ENCODE measurements at places on chromosomes 5 and 9.
A peak's percentile ranks its signal among the peaks of the same experiment; 100 is the strongest.

DNA sequence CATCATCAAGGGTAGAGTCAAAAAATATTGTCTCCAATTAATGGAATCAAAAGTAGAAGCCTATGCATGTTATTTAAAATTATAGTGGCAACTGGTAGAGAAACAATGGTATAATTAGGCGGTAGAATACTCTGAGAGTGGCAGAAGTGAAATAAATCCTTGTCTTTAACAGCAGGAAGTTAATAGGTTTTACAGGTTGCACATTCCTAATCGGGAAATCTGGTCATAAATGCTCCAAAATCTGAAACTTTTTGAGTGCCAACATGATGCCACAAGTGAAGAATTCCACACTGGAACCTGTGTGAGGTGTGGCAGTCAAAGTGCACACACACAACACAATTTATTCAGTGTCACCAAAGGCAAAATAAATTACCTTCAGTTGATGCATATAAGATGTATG is 433.4 kb downstream of the TAF11L14 start:
- DNase-seq = no peak

DNA sequence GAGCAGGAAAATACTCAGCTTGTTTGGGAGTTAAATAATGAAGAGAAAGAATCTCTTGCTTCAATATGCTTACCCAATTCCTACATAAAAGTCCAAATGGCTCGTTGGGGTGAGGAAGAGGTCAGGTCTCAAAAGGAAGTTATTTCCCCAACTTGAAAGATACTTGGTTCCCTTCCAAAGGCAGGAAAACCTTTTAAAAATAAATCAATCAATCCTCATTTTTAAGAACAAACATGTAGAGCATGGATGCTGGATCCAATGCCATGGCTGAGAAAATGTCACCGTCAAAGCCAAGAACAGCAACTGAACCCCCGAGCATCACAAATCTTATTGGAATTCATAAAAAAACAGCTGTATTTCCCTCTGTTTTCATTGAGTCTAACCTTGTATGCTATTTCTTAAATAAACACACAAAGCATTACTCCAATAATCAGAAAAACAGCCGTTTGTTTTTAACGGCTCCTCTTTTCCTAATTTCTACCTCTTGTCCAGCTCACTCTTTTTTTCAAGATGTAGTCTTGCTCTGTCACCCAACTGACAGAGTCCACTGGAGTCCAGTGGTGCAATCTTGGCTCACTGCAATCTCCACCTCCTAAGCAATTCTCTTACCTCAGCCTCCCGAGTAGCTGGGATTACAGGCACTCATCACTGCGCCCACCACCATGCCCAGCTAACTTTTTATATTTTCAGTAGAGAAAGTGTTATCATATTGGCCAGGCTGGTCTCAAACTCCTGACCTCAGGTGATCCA is 140.7 kb downstream of the GNA14 start:
- no peak for DNase-seq

GRCh38 chr5:1874771-1875220 is 7.9 kb downstream of the IRX4 start:
- no peak for DNase-seq

DNA sequence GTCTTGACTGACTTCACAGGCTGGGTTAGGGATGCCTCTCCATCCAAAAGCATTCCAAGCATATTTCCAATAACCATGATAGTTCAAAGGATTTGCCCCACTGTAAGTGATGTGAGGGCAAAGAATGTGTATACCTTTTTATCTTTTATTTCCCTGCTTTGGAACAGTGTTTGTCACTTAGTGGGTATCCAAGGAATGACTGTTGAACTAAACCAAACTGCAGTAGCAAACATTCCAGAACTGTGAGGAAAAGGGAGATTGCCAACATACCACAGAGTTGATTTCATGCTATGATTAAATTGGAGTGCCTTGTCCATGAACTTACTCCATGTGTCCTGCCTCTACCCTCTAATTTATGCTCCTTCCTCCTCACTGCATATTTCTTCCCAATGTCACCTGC is 400.0 kb downstream of the KIAA0825 start:
- peak; percentile 87 for DNase-seq

- peak; percentile 14 for DNase-seq
These were observed 208.8 kb downstream of the SAXO1 start for GRCh38 chr9:18824095-18824666.

GRCh38 chr5:90440644-90441043 is 31.1 kb upstream of the CETN3 start:
- DNase-seq = no peak

DNA sequence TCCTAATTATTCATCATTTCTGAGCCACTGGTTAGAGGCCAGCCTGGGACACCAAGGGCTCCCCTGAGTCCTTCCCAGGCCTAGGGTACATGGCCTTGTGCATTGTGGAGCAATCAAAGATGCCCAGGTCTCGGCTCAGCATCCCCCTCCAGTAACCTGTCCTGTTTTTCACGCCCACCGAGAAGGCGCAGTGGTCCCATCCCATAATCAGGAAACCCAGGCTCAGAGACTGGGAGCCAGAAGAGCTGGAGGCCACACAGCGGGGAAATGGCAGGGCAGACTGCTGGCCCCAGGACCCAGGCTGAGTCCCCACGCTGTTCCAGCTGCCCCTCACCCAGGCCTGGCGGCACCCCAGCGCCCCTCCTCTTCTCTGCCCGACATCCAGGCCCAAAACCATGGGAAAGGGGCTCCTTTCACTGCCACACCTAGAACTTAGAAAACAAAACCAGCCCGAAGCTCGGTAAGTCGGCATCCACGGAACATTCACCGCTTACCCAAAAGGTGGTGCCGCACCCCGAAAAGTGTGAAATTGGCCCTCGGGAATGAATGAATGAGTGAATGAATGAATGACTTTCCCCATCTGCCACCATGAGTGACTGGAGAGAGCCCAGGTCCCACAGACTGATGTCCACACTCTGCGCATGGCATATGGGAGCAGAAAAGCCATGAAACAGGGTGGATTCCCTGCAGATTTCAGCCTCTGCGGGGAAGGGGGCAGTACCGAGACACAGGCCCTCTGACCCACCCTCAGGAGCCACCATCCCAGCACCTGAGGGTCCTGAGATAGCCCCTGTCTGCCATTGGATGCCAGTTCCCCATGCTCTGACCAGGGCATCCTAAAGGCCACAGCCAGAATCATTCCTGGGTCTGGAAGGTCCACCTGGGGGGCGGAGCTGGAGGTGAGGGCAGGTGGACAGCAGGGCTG is 132.5 kb downstream of the OLFM1 start:
- DNase-seq = no peak

DNA sequence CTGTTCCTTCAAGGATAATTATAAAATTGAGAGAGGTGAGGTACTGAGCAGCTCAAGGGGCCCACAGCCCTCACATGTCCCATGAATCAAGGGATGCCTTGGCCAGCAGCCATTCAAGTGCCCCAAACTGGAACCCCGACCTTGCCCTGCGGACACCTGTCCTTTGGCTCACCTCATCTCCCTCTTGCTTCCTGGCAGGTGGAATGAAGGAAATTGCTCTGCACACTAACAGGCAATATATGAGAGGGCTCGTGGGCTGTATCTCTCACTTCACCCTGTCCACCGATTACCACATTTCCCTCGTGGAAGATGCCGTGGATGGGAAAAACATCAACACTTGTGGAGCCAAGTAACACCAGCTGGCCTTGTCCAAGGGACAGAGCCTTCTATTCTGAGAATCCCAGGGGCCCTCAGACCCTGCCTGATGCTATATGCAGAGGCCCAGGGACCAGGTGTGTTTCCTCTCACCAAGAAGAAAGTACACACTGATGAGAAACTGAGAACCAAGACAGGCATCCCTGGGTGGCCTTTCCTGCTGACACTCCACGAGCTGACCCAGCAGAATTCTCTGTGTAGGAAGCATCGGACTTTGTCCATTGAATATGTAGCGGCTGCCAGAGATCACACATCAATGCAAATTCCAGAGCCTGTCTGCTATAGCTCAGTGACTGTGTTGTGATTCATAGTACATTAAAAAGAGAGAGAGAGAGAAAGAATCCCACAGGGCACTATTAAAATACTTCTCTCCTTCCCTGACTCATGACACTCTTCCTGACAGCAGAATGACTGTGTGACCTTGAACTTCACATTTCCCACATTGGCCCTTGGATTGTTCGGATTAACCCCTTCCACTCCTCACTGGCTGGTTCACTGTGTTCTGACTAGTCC is 92.6 kb downstream of the LIFR start:
- DNase-seq = peak; percentile 83

DNA sequence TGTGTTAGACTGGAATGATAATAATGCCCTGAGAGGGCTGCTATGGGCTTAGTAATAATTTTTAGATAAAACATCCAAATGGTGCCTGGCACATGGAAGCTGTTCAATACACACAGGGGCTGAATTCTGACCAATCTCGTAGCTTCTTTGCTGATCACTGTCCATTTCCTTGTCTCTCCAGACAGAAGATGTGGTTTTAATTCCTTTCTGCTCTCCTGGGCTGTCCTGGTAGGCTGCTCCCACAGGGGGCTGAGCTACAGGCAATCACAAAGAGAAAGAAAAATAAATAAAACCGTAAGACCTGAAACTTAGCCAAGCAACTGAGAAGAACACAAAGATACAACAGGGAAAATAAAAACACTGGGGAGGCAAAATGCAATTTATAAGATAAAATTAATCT is 136.5 kb downstream of the CDK5RAP2 start:
- DNase-seq = peak; percentile 51

- DNase-seq = no peak
These were observed 63.2 kb upstream of the FYB1 start for GRCh38 chr5:39282561-39282960.

DNA sequence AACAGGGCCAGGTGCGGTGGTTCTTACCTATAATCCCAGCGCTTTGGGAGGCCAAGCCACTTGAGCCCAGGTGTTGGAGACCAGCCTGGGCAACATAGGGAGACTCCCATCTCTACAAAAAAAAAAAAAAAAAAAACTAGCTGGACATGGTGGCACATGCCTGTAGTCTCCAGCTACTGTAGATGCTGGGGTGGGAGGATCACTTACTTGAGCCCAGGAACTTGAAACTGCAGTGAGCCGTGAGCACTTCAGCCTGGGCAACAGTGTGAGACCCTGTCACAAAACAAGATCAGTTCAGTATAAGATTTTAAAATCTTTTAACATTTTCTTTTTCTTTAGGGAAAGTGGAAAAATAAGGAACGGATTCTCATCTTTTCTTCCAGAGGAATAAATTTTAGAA is 2.5 kb downstream of the BRIX1 start:
- no peak for DNase-seq

DNA sequence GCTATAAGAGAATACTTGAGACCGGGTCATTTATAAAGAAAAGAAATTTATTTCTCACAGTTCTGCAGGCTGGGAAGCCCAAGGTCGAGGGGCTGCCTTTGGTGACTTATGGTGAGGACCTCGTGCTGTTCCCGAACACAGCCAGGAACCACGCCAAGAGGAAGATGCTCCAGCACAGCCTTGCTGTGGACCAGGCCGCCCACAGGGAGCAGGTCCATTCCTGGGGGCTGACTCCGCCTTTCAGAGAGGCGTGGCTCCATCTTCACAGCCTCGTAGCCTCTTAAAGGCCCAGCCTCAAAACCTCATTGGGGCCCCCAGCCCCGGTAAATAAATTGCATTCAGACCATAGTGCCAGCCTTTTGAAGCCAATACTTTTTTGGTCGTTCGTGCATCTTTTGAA is 93.5 kb upstream of the CACNA1B start:
- no peak for DNase-seq

DNA sequence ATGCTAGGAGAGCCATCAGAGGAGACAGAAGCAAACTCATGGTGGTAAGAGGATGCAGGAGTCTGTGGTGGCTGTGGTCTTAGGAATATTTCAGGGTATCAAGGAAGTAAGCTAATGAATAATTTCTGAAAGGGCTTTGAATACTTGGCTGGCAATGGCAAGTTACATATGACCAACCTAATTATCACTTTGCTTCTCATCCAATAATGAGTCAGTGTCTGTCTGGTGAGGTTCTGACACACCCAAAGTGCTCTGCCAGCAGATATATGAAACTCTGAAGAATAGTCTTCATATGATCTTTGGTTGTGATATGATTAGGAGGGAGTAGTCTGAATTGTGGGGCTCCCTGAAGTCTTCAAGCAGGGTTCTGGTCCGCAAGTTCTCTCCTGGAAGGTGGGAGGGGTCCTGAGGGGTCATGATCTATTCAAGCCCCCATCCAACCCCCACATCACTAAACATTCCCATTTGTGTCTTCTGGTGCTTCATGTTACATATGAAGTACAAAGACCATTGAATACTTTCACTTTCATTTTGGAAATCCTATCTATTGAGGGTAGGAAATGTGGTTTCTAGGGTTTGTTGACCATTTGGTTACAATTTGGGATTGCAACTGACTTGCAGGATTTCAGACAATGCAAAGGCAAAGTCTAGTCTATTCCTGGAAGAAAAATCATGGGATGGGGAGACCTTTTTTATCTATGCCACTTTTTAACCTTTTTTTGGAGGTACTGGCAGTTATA is 199.9 kb upstream of the CDKN2B start:
- DNase-seq = peak; percentile 39

- peak; percentile 88 for DNase-seq
These were observed 36.4 kb downstream of the PWWP2A start for GRCh38 chr5:160082614-160083500.

GRCh38 chr5:38515646-38516045 is 40.8 kb downstream of the LIFR start:
- peak; percentile 47 for DNase-seq

DNA sequence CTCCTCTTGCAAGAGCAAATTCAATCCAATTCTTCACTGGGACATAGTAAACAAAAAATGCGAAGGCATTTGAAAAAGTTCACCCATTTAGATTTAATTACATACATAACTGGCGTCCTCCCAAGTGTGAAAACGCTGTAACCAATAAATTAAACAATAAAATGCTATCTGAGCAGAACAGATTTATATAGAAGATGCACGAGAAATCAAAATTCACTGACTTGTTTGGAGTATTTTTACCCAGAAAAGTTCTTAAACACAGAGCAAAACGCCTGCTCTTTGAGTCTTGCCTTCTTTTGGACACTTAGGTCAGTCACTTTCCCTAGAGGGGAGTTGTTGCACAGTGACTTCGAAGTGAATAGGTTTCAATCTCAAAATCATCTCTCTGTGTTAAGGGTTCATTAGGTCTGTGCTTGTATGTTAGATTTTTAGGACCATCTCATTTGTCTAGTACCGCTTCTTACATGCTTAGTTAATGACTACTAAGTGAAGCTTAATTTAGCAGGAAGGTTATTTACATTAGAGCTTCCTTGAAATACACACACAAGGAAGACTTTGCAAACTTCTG is 1.9 kb downstream of the ALDH1A1 start:
- no peak for DNase-seq

GRCh38 chr5:1780614-1780930 is 19.1 kb downstream of the MRPL36 start:
- DNase-seq = no peak

All from AG08395 (cell line).